ENCODE measurements at places on chromosomes 5 and 9.

- DNase-seq = no peak
Observed at GRCh38 chr5:116824751-116825438, 250.3 kb upstream of the SEMA6A start.

GRCh38 chr5:31995006-31995405 lies 179.1 kb downstream of the GOLPH3 start:
- DNase-seq = no peak

GRCh38 chr5:37120270-37120669 lies 128.9 kb downstream of the CPLANE1 start:
- DNase-seq = no peak

DNA sequence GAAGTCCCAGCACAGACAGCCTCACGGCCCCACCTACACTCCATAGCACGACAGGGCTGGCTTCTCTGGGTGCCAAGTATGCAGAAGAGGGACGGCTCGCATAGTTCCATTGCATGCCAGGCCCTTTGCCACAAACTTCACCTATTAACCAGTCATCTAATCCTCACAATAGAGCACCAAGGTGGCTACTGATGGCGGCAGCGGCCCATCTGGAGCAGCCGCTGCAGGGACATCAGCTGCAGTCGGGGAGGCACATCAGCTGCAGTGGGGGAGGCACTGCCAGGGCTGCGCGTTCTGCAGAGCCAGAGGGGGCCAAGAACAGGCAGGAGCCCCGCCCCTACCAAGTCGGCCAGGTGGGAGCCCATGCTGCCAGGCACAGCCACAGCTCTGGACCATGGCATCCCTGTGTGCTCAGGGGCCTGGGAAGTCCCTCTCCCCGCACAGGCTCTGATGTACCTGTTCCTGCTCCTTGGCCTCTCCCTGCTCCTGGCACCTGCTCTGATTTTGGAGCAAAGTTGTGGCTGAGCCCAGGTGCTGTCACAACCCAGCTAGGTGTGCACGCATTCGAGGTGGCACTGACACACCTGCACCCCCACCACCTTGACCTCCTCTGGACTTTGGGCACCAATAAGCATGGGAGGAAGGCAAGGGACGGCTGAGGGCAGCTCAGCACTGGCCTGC lies 61.5 kb upstream of the SYNPO start:
- DNase-seq = no peak

DNA sequence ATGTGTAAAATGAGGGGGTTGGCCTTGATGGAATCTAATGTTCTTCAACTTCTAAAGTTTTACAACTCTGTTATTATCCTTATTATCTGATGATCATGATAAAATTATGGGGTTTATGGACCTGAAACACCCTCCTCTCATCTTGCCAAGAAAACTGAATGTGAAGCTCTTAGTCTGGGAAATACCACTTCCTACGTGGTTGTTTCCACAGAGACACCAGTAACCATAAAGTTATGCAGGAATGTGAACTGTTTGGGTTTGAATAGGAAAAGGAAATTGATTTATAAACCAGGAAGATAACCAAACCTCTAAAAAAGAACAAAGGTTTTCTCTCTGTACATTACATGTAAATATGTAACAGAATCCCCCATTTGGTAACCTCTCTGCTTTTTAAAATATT lies 28.3 kb upstream of the RAI14 start:
- no peak for DNase-seq

DNA sequence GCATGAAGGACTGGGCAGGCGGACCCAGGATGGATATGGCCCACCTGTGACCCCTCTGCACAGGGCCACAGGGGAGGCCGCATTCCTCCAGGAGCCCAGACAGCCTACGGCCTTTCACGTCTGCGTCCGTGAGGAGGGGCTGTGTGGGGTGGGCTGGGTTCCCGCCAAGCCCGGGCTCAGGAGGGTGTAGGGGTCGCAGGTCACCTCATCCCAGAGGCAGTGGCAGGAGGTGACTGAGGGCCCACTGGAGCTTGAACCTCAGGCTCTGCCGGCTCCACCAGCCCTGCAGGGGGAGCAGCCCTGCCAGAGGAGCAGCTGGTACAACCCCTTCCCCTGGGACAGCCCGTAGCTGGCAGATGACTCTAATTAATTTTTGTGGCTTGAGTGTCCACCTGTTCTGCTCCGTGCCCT lies 40.7 kb upstream of the CACNA1B start:
- DNase-seq = no peak

DNA sequence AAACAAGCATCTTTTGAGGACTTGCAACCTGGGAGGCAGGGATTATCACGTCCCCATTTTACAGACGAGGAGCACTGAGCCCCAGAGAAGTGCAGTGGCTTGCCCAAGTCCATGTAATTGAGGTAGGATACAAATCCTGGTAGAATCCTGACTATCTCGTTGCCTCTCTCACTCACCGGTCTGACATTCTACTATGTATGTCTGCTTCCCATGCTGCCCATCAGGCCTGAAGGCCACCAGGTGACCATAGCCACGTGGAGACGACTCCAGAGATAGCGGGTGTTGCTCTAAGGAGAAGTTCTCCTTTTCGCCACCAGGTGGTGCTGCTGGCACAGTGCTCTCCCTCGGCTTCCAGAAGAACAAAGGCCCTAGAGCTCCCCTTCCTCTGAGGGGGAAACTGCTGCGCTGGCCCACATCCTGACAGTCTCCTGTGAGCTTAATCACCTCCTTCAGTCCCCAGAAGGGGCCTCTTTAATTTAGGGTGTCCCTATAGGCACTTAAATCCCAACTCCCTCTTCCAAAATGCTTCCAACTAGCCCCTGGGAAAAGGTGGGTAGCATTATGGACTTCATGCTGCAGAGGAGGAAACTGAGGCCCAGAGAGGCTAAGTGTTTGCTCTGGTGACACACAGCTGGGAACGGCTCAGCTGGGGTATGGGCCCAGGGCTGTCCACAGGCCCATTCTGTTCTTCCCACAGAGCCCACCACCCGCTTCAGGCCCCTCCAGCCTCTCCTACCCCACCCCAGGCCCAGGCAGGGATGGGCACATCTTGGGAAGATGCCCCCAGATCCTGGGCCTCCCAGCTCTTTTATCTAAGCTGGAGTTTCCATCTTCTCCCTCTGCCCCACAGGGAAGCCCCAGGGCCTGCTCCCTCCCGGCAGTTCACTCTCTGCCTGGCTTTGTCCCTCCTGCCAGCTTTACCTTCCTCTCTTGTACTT lies 6.4 kb downstream of the SLC34A1 start:
- peak; percentile 73 for DNase-seq

DNA sequence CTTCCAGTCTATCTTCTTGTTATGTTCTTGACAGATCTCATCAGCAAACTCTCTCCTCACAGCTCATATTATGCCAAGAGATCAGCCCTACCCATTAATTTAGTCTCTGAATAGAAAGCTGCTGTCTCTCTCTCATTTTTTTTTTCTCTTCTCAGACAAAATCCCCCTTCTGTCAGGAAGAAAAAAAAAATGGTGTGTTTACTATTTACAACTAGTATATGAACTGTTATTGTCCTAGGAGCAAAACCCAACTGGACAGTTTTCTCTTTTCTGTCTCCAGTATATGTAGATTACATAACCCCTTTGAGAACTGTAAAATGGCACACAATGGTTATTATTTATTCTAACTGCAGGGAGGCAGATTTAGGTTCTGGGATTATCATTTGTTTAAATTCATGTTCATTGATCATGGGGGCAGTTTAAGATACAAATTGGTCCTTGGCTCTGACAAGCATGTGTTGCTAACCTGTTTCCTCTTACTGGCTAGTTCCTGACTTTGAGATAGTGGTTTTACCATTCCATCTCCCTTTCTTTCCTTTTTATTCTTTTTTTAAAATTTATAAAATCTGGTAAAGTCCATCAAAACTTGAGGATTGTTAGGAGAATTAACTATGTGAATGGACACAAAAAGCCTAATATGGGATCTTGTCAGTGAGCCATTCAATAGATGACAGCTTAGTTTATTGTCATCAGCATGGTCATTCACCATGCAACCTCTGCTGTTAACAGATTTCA lies 210.0 kb upstream of the PAPPA start:
- DNase-seq = no peak

DNA sequence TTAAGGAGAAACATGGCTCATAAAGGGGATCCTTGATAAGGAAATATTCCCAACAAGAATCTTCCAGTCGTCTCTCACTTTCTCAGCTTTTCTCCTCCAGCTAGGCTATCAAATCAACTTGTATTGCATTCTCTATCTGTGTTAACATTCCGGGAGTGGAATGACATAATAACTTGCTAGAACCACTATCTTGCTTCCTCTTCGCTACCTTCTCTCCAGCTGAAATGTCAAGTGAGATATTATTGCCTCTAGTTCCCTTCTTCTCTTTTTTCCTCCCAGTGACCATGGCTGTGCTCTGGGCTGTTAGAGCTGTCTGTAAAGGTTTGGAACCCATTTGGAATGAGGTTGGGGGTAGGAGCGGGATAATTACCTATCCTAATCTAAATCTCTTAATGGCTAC lies 1329.5 kb upstream of the WWC1 start:
- no peak for DNase-seq

GRCh38 chr5:6085341-6085860 lies 292.9 kb downstream of the MED10 start:
- DNase-seq = no peak

GRCh38 chr5:17187786-17188170 lies 29.7 kb upstream of the BASP1 start:
- no peak for DNase-seq

- DNase-seq = no peak
Observed at GRCh38 chr9:87959916-87960581, 14.3 kb downstream of the CDK20 start.

GRCh38 chr9:136769710-136770191 lies 5.4 kb upstream of the LCN15 start:
- DNase-seq = no peak

- no peak for DNase-seq
Observed at GRCh38 chr9:77802515-77803293, 154.6 kb upstream of the GNA14 start.

DNA sequence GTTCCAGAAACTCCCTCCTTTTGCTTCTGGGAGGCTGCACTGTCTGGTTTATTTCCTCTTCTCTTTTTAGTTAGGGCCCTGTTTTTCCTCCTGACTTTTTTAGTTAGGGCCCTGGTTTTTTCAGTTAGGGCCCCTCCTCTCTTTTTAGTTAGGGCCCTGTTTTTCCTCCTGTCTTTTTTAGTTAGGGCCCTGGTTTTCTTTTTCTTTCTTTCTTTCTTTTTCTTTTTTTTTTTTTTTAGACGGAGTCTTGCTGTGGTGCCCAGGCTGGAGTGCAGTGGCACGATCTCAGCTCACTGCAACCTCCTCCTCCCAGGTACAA lies 15.1 kb downstream of the GSN start:
- peak; percentile 58 for DNase-seq

DNA sequence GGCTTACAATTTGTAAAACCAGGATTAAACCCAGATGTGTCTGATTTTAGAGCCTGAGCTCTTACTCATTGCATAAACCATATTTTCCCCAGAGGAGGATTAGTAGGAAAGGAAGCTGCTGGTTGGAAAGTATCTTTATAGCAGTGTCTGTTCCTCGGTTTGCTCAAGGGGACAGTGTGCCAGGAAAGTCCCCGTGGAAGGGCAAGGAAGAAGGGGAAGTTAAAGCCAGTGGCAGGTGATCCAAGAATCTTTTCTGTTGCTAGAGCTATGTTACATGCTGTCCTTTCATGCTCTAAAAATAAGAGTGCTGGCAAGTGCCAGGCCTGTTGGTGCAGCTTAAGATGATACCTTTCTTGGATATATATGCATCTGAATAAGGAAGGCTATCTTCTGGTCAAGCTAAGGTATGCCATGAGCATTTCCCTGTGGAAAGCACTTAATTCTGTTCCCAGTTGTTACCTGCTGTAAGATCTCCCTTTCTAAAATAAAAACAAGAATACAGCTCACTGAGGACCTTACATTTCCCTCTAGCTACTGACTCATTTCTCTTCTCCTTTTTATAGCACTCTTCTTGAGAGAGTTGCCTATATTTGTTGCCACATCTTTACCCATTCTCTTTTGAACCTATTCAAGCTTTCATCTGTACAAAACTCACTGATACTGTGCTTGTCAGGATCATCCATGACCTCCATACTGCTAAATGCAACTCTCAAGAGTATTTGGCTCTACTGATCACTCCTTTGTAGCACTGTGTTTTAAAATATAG lies 8.0 kb downstream of the PDCD1LG2 start:
- no peak for DNase-seq

DNA sequence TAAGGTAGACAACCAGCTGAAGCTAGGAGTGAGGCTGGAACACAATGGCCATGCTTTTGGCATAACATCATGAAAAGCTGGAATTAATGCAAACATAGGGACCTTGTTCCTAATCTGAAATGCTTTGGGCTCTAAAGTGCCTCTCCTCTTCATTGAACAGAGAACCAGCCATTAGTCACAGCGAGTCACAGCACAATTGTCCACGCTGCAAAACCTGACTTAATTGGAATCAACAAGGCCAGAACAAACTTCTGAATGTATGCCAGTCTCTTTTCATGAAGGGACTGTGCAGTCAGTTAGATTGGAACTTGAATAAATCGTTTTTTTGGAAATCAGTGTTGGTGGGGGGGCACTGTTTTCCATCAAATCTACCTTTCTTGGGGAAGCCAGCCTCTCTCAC lies 96.5 kb downstream of the JAKMIP2 start:
- peak; percentile 58 for DNase-seq

- no peak for DNase-seq
Observed at GRCh38 chr9:13146840-13147239, 132.7 kb downstream of the MPDZ start.

DNA sequence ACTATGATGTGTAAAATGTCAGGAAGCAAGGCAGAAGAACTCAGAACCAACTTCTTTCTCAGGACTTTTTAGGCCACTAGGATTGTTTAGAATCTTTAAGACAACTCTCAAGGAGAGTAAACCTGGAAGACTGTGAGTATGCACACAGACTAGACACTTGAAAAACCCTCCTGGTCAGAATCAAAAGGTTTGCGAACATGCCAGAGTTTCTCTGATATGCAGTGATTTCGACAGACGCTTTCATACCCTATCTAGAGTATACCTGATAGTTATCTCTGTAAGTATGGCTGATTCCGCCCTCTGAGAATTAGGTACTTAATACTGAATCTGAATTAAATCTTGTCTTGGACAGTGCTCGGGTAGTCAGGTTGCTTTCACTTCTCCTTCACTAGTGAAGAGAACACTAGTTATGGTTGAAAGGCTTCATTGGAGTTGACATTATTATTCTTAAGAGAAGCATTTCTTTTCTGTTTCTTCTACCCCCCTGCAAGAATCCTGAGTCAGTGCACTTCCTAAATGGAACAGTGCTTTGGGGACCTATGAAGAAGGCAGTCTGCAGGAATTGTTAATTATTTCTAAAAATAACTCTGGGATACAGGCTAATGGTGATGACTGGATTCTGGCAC lies 158.1 kb downstream of the HACD4 start:
- no peak for DNase-seq

DNA sequence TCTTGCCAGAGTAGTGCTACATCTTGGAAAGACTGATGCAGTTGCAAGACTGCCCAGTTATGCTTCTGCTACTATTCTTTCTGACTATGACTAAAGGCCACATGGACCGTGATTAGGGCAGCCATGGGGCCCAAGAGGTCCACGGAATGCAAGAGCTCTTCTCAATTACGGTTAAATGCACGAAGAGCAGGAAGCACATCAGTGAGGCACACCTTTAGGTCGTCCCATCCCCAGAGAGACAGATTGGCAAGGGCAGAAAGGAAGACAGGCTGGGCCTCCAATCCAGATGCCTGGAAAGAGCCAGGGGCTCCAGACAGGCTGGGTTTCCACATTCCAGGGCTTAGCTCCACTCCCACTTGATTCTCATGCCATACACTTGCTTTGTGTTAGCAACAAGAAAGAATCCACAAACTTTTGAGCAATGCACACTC lies 132.3 kb upstream of the SLIT3 start:
- no peak for DNase-seq

- DNase-seq = no peak
Observed at GRCh38 chr9:117458066-117458465, 43.2 kb upstream of the ASTN2 start.

All from pons (tissue), 1 donor.